Cardiac muscle cell (in vitro differentiated cells and primary cell): ENCODE measurements at places on chromosomes 2 and 18. TPM values are rescaled to one million over a fixed set of nuclear protein-coding genes. Genes with fewer than 3 reads are reported as not detected.

- H3K27me3 ChIP-seq = no peaks in the 10 kb centered on the region
- H3K4me3 ChIP-seq = no peak overlapping the region
- no peak for DNase-seq
- H3K4me1 ChIP-seq = no peaks in the 10 kb centered on the region
- no peak overlapping the region for H3K27ac ChIP-seq
These were observed 254.1 kb downstream of the IKZF2 start for GRCh38 chr2:212897296-212897695.

TMEM185B gene
- total RNA-seq = 32.9 and 43.4 TPM in 2 replicates

ERBB4 gene
- total RNA-seq = 29.7 and 38.1 TPM in 2 replicates

MROH2A gene
- total RNA-seq = 0.12 TPM in 1 of 2 replicates, not detected in the other

GRCh38 chr2:1670636-1671035 is 73.7 kb downstream of the PXDN start:
- no peak overlapping the region for H3K4me3 ChIP-seq
- no peak for DNase-seq
- no peak overlapping the region for H3K27ac ChIP-seq
- H3K4me1 ChIP-seq = no peaks in the 10 kb centered on the region
- H3K36me3 ChIP-seq = peaks cover 29% of the 10 kb centered on the region

- H3K4me3 ChIP-seq = no peak overlapping the region
- H3K27me3 ChIP-seq = no peaks in the 10 kb centered on the region
- no peaks in the 10 kb centered on the region for H3K4me1 ChIP-seq
- H3K36me3 ChIP-seq = no peaks in the 10 kb centered on the region
- H3K27ac ChIP-seq = no peak overlapping the region
These were observed 280.6 kb upstream of the UBE2E3 start for GRCh38 chr2:180699657-180700361.

KANSL3 gene
- 56.8 and 59.2 TPM in 2 replicates for total RNA-seq

- H3K4me3 ChIP-seq = no peak overlapping the region
- H3K27me3 ChIP-seq = no peaks in the 10 kb centered on the region
- peaks cover 8% of the 10 kb centered on the region for H3K36me3 ChIP-seq
- no peak overlapping the region for H3K27ac ChIP-seq
- no peaks in the 10 kb centered on the region for H3K4me1 ChIP-seq
These were observed 217.7 kb downstream of the MBD5 start for GRCh38 chr2:148238561-148238960.

ADGRF3 gene
- total RNA-seq = 0.11 and 0.12 TPM in 2 replicates

ANKRD30B gene
- not detected in 2 replicates for total RNA-seq
